Cerebellum (tissue), 4 donors: ENCODE measurements at places on chromosomes 13 and 19.
A peak's percentile ranks its signal among the peaks of the same experiment; 100 is the strongest.

- DNase-seq, result peak; percentile 70
Measured at GRCh38 chr13:26485786-26486185, 71.7 kb upstream of the WASF3 start.

GRCh38 chr19:10222201-10222890 is 8.8 kb downstream of the S1PR2 start:
- DNase-seq, result no peak

GRCh38 chr13:62320129-62321108 is 904.8 kb upstream of the PCDH20 start:
- peak; percentile 8 for DNase-seq

DNA sequence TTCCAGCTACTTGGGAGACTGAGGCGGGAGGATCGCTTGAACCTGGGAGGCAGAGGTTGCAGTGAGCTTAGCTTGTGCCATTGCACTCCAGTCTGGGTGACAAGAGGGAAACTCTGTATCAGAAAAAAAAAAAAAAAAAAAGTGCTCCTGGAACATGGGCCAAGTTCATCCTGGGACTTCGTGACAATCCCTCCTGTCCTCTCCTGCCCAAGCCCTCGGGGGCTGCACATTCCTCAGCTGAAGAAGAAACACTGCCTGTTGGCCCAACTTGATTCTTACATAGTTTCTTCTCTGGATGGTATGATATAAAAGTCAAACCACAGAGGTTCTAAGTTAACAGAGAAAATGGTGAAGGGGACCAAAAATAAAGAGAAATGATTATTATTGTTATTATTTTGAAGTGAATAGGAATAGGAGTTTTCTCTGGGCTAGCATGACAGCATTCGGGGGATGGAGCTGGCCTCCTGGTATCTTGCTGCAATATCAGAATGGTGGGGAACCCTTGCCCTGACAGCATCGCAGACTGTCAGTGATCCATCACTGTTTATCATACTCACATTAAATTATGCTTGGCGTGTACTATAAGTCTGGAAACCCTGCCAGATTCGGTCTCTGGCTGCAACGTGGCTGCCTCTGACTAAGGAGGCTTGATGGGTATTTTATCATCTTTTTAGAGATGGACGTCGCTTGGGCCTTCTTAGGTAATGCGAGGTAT is 113.7 kb upstream of the OXGR1 start:
- DNase-seq, result no peak

GRCh38 chr19:33832633-33833032 is 36.0 kb downstream of the KCTD15 start:
- no peak for DNase-seq

- DNase-seq, result peak; percentile 86
Measured at GRCh38 chr13:30792285-30793000, 57.1 kb downstream of the ALOX5AP start.

GRCh38 chr13:55160867-55161266 is 1979.9 kb upstream of the PRR20A start:
- DNase-seq, result peak; percentile 10

GRCh38 chr13:75220861-75221260 is 261.1 kb downstream of the TBC1D4 start:
- no peak for DNase-seq

DNA sequence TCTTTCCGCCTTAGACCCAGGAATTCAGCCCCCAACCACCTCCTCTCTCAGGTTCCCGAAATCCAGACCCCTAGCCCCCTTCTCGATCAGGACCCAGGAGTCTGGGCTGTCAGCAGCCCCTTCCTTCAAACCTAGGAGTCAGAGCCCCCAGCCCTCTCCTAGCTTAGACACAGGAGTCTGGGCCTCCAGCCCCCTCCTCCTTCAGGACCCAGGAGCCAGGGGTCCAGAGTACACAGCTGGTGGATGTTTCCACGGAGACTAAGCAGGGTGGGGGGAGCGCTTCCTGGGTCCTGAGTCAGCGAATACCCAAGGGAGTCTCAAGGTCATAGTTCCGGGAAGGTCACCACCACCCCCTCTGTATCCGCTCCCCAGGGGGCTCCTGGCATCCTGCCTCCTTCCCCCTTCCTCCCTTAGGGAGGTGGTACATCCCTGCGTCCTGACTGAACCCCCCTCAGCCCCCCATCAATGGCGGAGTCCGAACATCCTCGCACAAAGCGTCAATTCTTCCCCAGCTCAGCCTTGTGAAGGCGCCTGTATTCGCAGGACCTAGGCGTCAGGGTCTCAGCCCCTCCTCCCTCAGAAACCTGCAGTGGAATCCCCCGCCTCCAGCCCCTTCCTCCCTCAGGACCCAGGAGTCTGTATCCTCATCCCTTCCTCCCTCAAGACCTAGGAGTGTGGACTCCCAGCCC is 4.6 kb downstream of the CADM4 start:
- peak; percentile 70 for DNase-seq

DNA sequence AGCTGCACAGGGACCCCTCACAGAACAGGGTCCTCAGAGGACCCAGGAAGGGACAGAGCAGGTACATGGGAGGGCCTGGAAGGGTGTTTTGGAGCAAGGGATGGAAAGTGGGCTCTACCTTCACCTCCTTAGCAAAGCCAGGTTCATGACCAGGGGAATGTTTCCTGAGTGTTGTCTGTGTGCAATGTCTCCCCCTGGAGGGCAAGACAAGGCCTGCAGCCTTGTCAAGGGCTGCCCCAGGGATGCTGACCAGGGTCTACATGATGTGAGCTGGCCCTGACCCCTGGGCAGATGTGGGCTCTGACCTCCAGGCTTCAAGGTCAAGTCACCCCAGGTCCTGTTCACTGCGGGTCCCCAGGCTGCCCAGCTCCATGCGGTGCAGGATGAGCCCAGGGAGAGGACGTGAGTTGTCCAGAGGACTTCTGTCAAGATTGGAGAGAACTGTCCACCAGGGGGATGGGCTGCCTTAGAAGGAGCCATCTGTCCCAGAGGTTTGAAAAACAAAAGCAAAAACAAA is 1.0 kb upstream of the CEACAM1 start:
- DNase-seq, result peak; percentile 30

DNA sequence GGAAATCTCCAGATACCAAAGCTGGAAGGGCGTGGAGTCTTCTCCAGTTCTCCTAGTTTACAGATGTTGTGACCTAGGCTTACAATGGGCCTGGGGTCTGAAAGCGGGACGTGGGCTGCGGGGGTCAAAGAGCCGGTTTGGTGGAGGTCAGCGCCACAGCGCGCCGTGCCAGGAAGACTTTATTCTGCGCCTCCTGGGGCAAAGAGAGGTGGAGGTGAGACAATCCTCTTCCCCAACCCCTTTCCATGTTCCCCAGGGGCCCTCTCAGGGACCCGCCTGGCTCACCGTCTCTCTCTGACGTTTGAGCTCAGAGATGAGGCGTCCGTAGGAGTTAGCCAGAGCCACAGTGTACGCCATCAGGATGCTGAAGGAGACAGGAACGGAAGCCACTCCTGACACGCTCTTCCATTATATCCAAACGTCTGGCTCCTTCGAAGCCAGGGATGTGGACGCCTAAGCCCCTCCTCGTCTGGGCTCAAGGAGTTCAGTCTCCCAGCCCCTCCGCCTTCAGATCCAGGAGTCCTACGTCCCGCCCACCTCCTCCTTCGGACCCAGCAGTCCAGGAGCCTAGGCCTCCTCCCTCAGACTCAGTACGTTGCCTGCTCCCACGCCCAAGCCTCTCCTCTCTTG is 776 bp upstream of the LENG1 start:
- no peak for DNase-seq

- DNase-seq, result no peak
Measured at GRCh38 chr19:54696766-54697165, 27.5 kb upstream of the KIR3DL3 start.

DNA sequence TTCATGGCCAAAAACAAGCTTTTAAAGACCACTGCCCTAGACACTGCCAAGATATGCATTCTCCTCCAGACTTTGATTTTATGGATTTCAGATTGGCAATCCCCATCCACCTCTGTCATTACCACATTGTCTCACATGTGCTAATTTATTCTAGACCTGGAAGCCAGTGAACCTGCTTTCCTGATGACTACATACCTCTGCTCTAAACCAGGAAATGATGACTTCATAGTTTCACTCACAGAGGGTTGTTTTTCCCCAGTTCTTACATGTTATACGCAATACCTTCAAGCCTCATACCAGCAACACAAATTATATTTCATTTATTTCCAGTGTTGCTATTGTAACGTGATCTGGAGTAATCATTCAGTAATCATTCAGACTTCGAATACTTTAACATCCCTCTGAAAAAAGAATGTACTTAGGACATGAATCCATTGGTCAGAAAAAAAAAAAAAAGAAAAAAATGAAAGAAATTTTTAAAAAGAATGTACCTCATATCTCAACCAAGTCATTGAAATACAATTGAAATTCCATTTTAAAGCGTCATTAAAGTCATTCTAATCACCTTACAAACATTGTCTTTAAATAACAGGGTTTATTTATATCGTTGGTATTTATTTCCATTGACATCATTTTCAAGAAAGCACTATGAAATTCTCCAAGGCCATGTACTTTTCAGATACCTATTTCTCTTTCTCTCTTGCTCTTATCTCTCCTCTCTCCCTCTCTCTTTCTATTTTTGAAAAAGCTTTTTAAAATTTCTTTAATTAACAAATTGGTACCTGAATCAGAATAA is 33.4 kb upstream of the KLF5 start:
- DNase-seq, result no peak

DNA sequence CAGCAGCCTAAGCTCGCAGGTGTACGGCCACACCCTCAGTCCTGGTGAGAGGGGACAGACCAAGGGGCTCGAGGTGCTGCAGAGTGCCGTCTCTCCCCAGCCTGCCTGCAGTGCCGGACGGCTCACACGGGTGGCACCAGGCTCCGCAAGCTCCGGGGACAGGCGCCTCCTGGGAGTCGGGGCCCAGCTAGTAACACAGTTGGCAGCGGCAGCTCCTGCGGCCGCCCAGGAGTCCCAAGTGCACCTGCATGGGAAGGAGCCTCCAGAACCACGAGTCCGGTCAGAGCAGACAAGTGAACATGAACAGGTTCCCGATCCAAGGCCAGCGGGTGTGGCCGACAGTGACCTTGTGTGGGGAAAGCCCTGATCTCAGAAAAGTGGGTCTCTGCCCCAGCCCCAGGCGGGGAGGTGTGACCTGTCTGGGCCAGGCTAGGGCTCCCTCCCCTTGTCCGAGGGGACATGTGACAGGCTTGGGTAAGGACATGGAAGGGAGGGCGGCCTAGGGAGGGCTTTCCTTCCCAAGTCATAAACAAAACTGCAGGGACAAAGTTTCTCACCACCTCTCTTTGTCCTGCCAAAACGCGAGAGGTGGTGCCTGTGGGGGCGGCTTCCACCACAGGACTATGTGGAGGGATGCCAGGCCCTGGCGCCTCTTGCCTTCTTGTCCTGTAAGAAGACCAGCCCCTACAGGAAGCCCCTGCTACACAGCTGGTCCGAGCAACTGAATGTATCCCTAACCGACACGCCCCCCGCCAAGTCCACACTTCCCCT is 46.5 kb downstream of the MLLT1 start:
- no peak for DNase-seq

DNA sequence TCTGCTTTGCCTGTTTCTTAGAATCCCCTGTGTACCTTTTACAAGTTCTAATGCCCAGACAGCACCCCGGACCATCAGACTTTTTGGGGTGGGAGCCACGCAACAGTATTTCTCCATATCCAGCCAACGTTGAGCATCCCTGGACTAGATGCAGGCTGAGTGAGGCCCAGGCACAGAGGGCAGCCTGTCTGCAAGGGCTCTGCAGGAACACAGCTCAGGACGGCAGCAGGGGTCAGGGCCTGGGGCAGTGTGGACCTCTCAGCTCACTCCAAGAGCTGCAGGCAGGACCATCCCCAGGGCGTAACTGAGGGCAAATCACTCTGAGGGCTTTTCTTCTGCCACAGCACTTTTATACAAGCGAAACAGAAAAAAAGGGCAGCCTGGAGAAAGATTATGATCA is 95.8 kb downstream of the DNAJC15 start:
- no peak for DNase-seq

GRCh38 chr13:51068501-51068900 is 42.6 kb downstream of the C13orf42 start:
- no peak for DNase-seq

DNA sequence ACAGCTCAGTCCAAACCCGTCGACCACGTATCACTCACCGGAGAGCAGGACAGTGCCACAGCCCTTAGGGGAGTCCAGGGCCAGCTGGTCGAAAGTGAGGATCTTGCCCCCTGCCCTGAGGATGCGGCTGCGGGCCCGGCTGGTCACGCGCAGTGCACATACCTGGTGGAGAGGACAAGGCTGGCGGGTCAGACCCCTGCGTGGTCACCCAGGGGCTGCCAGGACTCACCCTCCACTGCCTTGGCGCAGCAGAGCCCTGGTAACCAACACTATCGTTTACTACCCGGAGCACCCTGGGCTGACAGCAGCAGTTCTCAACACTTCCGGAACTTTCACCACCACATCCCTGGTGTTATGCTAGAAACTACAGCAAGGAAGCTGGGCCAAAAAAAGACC is 1.2 kb upstream of the FAM83E start:
- no peak for DNase-seq

DNA sequence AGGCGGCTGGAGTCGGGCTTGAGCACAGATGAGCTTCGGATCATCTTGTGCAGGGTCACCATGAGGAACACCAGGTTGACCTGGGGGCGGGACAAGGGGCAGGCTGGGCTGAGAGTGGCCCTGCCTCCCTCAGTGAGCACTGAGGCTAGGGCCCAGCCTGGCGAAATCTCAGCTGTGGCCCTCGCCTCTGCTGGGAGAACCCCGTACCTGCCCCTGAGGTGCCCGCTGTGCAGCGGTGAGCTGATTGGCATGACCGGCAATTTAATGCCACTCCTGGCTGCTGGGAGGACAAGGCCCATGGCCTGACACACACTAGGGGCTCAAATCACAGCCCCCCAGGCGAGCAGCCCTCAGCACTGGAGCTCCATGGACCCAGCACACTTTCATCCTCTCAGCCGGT is 19.7 kb upstream of the ASF1B start:
- DNase-seq, result no peak
